NK-92 treated with Interleukin-12 subunit alpha and Interleukin-12 subunit beta, amount 100 ng/mL, for 24 hours (cell line): ENCODE measurements at places on chromosomes 7 and 10.

GRCh38 chr10:133142523-133143199 lies 17.4 kb upstream of the KNDC1 start:
- DNase-seq, result no peak

- no peak for DNase-seq
Measured at GRCh38 chr7:105244594-105244993, 144.1 kb downstream of the SRPK2 start.

- DNase-seq, result no peak
Measured at GRCh38 chr10:1559761-1560160, 177.6 kb downstream of the ADARB2 start.

DNA sequence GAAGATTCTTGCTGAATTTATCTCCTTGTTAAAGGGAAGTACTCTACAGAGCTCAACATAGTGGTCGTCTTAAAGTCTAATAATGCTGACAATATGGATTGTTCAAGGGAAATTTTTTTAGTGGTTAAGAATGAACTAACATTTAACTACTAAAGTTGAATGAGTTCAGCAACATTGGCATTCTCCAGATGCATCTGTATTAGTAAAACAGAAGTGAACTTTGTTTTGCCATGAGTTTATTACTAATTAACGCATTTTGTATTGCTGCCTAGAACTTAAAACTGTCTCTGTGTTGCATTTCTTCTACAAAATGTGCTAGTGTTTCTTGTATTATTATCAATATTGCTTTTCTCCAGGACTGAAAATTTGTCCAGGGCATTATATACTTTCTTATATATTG lies 67.5 kb downstream of the C1GALT1 start:
- DNase-seq, result no peak
